GM12891 (cell line): ENCODE measurements at places on chromosomes 2 and 18.

- DNase-seq = no peak
Measured at GRCh38 chr2:239932881-239933735, 92.0 kb downstream of the NDUFA10 start.

- DNase-seq = no peak
Measured at GRCh38 chr18:63247926-63248325, 71.6 kb downstream of the BCL2 start.

- DNase-seq = no peak
Measured at GRCh38 chr2:85846411-85846810, 42.4 kb downstream of the ST3GAL5 start.

- no peak for DNase-seq
Measured at GRCh38 chr2:33321236-33321771, 155.1 kb upstream of the RASGRP3 start.

GRCh38 chr2:63741884-63742579 is 99.7 kb upstream of the UGP2 start:
- no peak for DNase-seq

DNA sequence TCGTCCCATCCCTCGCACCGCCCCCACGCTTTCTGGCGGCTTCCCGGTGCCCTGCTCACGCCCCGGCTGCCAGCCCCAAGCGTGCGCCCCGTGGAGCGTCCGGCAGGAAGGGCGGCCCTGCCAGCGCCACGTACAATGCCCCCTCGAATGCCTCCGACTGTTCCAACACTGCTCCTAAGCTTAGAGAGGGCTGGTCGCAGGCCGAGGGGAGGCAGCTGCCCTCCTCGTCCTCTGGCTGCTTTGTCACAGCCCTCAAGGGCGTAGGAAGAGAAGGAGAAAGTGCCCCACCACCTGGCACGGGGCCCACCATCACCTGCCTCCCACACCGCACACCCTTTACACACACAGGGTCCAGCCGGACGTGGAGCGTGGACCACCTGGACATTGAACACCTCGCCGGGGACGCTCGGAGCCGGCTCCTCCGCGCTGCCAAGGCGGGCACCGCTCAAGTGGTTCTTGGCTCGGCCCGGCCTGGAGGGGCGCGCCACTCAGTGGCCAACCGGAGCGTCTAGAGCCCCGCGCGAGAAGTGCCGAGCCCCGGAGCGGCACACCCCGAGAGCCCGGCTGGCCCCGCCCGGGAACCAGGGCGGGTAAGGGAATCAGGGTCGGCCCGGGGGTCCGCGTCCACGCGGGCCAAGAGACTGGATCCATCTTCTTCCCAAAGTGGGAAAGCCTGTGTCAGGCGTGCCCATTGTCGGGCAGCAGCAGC is 830 bp downstream of the DNER start:
- DNase-seq = no peak

DNA sequence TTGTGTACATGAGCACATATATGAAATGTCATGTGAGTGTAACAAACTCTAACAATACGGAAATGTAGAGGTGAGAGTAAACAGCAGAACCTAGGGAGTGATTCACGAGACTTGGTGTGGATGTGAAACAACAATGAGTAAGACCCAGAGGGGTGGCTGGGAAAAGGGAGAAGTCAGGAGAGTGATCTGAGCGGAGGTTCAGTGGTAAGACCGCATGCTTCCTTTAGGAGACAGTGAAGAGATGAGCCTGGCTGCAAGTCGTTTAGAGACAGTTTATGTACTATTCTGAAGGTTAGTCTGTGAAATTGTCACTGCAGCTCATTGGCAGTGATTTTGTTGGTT is 150.6 kb downstream of the PRPF40A start:
- DNase-seq = no peak

- DNase-seq = no peak
Measured at GRCh38 chr2:120452131-120452530, 106.2 kb downstream of the INHBB start.

DNA sequence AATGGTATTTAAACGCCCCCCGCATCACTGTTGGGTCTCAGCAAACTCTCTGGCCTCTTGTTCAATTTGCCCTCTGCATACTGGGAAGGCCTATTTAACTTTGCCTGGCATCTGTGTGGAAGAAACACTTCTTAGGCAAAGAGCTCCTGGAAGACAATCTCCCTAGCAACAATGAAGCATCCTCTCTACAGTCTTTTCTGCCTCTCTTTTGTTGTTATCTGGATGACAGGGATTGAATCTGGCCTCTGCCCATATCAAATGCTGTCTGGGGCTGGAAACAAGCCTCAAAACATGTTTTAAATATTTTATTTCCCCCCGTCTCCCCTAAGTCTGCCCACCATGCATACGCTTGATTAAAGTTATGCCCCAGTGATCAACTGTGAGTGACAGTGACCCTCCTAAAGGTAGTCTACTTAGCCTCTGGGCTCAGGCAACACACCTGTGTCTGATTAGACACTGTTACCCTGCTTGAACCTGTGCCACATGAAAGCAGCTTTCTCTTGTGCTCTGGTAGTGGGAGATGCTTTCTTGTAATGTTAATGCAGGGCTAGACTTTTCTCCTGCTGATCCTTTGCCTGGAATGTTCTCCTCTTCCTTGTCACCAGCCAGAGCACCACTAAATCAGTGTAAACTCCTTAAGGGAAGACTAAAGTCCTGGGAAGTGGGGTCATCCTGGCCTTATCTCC is 34.9 kb downstream of the CDC42EP3 start:
- no peak for DNase-seq

GRCh38 chr2:120934574-120935338 is 199.1 kb downstream of the GLI2 start:
- DNase-seq = no peak

DNA sequence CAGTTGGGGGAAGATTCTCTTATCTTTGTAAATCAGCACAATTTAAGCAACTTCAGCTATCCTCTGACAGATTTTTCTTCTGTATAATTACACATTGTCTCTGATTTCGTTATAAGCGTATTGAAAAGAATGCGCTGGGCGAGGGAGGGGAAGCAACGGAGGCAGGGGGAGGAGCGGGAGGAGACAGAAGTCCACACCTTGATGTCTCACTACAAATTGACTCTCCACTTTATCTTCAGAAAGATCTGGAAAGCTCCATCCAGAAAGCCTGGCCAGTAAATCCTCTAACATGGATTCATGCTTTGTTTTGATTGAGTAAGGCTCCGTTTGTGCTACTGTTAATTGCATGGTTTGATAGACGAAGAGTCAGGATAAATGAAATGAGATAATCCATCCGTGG is 76.6 kb downstream of the SMIM21 start:
- no peak for DNase-seq

GRCh38 chr18:23827681-23828080 is 138.4 kb downstream of the LAMA3 start:
- DNase-seq = no peak

GRCh38 chr2:233118648-233119000 is 58.5 kb downstream of the INPP5D start:
- no peak for DNase-seq
